ENCODE measurements at places on chromosomes 3 and 15.

DNA sequence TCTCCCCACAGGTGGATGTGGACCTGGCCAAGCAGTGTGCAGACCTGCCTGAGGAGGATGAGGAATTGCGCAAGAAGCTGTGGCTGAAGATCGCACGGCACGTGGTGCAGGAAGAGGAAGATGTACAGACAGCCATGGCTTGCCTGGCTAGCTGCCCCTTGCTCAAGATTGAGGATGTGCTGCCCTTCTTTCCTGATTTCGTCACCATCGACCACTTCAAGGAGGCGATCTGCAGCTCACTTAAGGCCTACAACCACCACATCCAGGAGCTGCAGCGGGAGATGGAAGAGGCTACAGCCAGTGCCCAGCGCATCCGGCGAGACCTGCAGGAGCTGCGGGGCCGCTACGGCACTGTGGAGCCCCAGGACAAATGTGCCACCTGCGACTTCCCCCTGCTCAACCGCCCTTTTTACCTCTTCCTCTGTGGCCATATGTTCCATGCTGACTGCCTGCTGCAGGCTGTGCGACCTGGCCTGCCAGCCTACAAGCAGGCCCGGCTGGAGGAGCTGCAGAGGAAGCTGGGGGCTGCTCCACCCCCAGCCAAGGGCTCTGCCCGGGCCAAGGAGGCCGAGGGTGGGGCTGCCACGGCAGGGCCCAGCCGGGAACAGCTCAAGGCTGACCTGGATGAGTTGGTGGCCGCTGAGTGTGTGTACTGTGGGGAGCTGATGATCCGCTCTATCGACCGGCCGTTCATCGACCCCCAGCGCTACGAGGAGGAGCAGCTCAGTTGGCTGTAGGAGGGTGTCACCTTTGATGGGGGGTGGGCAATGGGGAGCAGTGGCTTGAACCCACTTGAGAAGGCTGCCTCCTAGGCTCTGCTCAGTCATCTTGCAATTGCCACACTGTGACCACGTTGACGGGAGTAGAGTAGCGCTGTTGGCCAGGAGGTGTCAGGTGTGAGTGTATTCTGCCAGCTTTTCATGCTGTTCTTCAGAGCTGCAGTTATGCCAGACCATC, 8.6 kb downstream of the VPS18 start:
- no peak for DNase-seq

- peak; percentile 69 for DNase-seq
Observed at GRCh38 chr3:89098964-89099585, 8.3 kb upstream of the EPHA3 start.

- DNase-seq = no peak
Observed at GRCh38 chr3:45976191-45977091, 19.2 kb downstream of the FYCO1 start.

DNA sequence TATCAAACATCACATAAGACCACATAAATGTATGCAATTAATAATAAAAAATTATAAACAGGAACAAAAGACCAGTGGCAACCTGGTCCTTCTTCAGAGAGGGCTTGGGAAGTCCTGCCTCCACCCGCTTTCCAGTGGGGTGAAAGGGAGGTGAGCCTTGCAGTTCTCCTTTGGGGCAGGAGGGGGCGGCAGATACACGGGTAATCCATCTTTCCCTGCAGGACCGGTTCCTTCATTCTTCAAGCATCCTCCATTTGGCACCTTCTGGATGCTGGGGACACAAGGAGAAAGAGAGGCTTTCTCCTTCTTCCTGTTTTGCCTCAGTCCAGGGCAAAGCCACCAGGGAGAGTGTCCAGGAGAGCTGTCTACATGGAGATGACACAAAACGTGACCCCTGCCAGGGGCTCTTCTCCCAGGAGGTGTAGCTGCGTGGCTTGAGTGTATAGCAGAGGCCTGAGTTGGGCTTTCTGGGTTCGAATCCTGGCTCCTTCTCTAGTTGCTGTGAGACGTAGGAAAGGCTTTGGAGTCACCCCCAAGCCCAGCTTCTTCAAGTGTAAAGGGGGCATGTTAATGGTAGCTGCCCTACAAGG, 23.2 kb downstream of the RPLP1 start:
- peak; percentile 89 for DNase-seq

- no peak for DNase-seq
Observed at GRCh38 chr15:98694161-98694560, 45.8 kb downstream of the IGF1R start.

GRCh38 chr15:69088300-69088965, 72.0 kb upstream of the GLCE start:
- DNase-seq = no peak

GRCh38 chr15:76953913-76954312, 22.4 kb downstream of the RCN2 start:
- DNase-seq = no peak

DNA sequence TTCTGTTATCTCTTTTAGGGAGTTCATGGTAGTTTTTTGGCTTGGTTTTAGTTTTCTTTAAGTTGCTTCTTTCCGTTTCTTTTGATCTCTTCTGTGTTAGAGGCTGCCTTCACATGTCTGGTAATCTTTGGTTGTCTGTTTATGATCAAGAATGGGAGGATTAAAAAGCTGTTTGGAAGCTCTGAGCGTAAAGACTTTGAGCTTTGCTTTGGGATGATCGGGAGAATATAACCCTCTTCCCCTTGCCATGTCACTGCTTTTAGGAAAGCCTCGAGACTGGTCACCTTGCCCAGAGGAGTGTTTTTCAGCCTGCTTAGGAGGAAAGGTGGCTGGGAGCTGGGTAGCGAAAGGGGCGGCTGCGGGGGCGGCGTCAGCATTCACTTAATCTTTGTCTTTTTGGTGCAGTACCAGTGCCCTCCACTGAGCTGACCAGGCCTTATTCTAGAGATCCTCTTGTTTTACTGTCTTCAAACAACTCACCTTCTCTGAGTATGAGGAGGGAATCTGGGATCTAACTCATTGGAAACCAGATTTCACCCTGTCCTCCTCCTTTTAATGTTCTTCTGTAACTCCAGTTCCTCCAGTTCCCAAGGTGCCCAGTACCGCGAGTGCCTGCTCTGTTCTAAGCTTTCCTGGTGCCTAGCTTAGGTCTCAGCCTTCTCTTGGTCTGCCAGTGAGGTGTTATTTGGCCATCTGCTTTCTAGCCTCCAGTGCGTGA, 15.5 kb downstream of the TATDN2 start:
- peak; percentile 88 for DNase-seq

DNA sequence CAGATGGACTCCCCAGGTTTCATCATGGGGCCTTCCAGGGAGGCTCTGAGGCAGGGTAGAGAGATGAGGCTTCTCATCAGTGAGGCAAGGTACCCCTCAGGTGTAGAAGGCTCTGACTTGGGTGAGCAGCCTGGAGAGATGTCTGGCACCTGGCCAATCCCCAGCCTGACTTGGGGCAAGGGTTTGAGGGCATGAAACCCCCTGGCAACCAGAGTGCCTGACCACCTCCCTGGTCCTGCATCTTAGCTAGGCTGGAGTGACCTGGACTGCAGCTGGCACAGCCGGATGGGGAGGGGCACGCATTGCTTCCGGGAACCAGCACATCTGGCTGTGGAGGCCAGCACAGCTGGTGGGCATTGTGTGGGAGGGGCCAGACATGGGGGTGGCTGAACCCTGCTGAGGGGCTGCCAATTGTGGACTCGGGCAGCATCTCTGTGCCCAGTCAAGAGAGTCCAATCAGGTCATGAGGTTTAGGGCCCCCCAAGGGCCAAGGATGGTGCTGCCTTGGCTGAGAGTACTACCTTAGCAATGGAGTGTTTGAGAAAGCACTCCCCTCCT, 1.9 kb downstream of the ZBTB47 start:
- peak; percentile 32 for DNase-seq

DNA sequence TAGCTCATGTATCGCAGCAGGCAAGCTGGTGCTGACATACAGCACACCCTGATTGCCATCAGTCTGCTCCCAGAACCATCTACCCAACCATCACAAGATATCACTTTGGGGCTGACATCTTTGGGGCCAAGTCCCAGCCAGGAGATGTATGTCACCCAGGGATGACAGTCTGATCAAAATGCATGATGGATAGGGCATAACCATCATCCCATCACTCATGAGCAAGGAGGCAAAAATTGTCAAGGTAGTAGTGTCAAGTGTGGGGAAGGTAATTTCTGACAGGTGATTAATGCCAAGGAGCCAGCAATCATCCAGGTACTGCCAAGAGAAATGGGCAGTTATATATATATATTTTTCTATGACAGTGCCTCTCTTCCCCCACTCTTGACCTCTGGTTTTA, 277.4 kb downstream of the WDR72 start:
- no peak for DNase-seq

DNA sequence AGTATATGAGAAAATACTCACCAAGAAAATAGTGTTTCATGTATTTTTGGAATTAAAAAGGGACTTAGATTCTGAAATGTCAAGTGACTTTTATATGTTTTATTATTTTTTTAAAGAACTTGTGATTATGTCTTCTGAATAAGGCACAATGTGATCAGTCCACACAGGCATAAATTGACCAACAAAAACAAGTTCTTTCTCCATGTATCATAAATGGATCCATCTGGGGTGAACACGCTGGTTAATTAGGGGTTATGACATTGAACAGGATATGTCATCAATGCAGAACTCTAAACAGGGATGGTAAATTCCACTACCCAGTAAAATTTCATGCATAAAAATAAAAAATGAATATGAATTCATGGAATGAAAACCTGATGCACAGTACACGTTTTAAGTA, 31.3 kb upstream of the PIK3CA start:
- DNase-seq = no peak

- DNase-seq = no peak
Observed at GRCh38 chr3:125353659-125354058, 21.5 kb downstream of the ZNF148 start.

DNA sequence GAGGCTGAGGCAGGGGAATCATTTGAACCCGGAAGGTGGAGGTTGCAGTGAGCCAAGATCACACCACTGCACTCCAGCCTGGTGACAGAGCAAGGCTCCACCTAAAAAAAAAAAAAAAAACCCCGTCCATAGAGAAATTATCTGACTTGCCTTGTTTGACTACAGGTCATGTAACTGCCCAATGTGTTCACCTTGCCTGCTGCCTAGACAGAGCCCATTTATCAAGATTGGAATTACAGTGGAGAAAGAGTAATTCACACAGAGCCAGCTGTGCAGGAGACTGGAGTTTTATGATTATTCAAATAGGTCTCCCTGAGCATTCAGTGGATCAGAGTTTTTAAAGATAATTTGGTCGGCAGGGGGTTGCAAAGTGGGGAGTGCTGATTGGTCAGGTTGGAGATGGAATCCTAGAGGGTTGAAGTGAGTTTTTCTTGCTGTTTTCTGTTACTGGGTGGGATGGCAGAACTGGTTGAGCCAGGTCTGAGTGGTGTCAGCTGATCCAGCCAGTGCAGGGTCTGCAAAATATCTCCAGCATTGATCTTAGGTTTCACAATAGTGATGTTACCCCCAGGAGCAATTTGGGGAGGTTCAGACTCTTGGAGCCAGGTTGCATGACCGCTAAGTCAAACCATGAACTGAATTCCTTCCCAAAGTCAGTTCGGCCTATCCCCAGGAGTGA, 40.8 kb upstream of the ACP3 start:
- DNase-seq = peak; percentile 67

DNA sequence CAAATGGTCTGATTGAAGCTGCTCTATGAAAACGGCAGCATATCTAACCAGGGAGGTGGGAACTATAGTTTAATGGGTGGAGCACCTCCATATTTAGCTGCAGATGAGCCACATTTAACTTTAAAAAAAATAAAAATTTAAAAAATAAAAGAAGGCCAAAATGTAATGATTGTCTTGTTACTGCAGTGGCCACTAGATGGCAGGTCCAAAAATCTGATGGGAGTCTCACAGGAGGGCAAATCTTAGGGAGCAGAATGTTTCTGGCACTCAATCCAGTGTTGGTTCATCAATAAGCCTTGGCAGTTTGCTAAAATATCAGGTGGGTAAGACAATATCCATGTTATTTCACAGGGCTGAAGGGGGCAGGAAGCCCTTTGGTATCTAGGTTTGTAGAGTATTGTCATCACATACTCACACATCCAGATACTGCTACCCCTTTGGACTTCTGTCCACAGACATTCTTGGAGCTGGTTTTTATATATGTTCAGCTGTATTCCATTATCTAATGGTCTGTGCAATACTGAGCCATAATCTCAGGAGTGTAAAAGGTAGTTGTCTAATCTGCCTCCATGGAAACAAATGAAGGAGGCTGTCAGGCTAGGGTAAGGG, 233.3 kb downstream of the TIGIT start:
- no peak for DNase-seq

DNA sequence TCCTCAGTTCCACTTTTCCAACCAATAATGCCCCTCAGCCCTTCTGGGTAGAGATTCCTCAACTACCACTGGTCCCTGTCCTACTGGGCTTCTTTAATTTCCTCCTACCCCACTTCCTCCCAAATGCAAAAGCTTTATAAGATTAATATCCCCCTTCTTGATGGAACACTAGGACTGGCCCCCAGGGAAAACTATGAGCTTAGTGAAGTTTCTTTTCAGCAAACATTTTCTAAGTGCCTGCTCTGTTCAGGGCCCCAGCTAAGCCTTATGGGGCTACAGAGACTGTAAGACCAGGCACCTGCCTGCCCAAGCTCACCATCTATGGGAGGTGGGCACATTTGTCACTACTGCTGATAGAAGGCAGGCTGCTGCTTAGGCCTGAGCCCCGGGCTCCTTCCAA, 79.4 kb downstream of the RPLP1 start:
- DNase-seq = no peak

DNA sequence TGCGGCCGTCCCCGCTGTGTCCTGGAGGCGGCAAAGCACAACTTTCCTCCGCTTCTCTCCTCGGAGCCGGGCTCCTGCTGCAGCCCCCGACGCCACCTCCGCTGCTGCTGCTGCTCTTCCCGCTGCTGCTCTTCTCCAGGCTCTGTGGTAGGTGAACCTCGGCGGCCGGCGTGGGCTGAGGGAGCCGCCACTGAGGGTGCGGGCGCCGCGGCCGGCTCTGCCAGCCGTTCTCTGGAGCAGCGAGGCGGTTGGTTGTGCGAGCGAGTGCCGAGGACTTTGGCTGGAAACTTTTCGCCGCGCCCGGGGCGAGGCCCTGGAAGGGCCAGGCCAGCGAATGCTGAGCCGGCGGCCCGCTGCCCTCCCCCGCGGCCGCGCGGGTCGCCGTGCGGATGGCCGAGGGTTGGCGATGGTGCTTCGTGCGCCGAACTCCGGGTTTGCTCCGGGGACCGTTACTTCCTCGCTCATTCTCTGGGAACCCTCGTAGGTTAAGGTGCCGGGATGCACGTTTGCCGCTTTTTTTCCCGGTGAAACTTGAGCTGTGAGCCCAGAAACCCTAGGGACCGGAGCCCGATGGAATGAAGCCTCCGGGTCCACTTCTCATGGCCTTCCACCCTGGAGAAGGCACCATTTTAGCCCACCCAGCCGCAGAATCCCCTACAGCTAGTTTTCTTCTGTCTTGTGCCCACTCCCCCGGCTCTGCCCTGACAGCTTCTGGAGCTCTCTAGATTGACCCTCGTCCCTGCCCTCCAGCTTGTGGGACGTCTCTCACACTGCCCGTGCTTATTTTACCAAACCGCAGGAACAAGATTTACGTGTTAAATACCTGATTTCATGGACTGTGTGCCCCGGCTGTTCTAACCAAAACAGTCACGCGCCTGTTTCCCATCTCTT, 660 bp downstream of the NECTIN3 start:
- DNase-seq = peak; percentile 72

- no peak for DNase-seq
Observed at GRCh38 chr3:137761099-137761562, 3.0 kb upstream of the SOX14 start.
